CD4-positive, alpha-beta memory T cell (primary cell): ENCODE measurements at places on chromosomes 5 and 9. TPM values are rescaled to one million over a fixed set of nuclear protein-coding genes. Genes with fewer than 3 reads are reported as not detected.

GRCh38 chr9:93203026-93203717, 19.2 kb downstream of the WNK2 start:
- no peaks in the 10 kb centered on the region for H3K4me1 ChIP-seq
- DNase-seq = no peak
- no peaks in the 10 kb centered on the region for H3K27me3 ChIP-seq
- H3K4me3 ChIP-seq = no peak overlapping the region
- H3K36me3 ChIP-seq = no peaks in the 10 kb centered on the region

- no peak overlapping the region for H3K4me3 ChIP-seq
- no peaks in the 10 kb centered on the region for H3K36me3 ChIP-seq
- no peak for DNase-seq
- no peaks in the 10 kb centered on the region for H3K27me3 ChIP-seq
- H3K4me1 ChIP-seq = peaks cover 4% of the 10 kb centered on the region
Measured at GRCh38 chr9:73022353-73022752, 69.5 kb upstream of the ALDH1A1 start.

DNA sequence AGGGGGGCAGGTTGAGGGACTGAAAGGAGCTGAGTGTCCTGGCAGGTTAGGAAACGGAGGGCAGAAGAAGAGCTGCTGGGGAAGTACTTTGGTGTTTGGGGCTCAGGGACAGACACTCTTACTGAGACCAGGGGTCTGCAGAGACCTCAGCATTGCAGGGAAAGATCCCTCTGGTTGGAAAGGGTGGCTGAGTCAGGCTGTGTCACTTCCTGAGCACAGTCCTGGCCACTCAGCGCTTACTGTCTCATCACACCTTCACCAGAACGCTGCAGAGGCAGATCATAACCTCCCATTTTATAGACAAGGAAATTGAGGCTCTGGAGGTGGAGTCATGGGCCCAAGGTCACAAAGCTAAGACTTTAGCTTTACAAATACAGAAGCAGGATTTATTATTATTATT, 54.3 kb downstream of the LMX1B start:
- H3K4me1 ChIP-seq = no peaks in the 10 kb centered on the region
- DNase-seq = no peak
- no peak overlapping the region for H3K27ac ChIP-seq
- no peak overlapping the region for H3K4me3 ChIP-seq
- no peaks in the 10 kb centered on the region for H3K36me3 ChIP-seq

GRCh38 chr5:13529300-13529699, 415.2 kb downstream of the DNAH5 start:
- H3K4me3 ChIP-seq = no peak overlapping the region
- no peaks in the 10 kb centered on the region for H3K36me3 ChIP-seq
- H3K4me1 ChIP-seq = no peaks in the 10 kb centered on the region
- DNase-seq = no peak

GRCh38 chr5:139571966-139572365, 10.8 kb downstream of the UBE2D2 start:
- H3K27ac ChIP-seq = no peak overlapping the region
- no peak for DNase-seq
- no peaks in the 10 kb centered on the region for H3K27me3 ChIP-seq
- H3K36me3 ChIP-seq = peaks cover 9% of the 10 kb centered on the region

- peak; percentile 35 for DNase-seq
- H3K36me3 ChIP-seq = no peaks in the 10 kb centered on the region
- H3K27me3 ChIP-seq = no peaks in the 10 kb centered on the region
- H3K4me3 ChIP-seq = no peak overlapping the region
- H3K4me1 ChIP-seq = no peaks in the 10 kb centered on the region
- no peak overlapping the region for H3K27ac ChIP-seq
Measured at GRCh38 chr5:180718810-180719453, 20.9 kb downstream of the OR2Y1 start.

DNA sequence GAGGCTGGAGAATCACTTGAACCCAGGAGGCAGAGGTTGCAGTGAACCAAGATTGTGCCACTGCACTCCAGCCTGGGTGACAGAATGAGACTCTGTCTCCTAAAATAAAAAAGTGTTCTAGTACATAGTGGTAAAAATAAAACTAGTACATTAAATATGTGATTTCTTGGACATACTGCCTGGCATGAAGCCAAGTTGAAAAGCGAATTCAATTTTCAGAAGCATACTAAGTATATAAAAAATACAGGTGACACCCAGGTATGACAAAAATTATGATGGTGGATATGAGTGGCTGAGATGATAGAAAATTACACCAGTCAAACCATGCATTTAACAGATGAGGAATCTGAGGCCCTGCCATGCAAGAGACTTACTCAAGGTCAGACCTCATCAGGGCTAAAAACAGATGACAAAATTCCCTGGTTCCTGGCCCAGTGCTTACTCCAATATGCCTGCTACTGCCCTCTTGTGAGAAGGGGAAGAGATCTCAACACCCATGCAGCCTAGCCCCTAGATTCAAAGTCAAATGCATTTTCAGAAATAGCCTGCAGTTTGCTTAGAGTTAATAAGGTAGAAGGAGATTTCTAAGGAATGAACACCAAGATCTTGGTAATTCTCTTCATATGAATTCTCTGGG, 46.6 kb upstream of the GNPDA1 start:
- no peak overlapping the region for H3K27ac ChIP-seq
- no peak overlapping the region for H3K4me3 ChIP-seq
- peaks cover 14% of the 10 kb centered on the region for H3K4me1 ChIP-seq
- no peak for DNase-seq
- no peaks in the 10 kb centered on the region for H3K27me3 ChIP-seq

The TMEM171 gene
- total RNA-seq = 0.36 TPM

The LCN15 gene
- total RNA-seq = not detected

The BSPRY gene
- total RNA-seq = not detected

The KIF24 gene
- 0.22 TPM for total RNA-seq

The ORM1 gene
- not detected for total RNA-seq

The PDLIM4 gene
- total RNA-seq = not detected
